ENCODE measurements at places on chromosomes 5 and 9.
A peak's percentile ranks its signal among the peaks of the same experiment; 100 is the strongest.

- DNase-seq: no peak
Measured at GRCh38 chr9:137784641-137785513, 92.7 kb upstream of the CACNA1B start.

DNA sequence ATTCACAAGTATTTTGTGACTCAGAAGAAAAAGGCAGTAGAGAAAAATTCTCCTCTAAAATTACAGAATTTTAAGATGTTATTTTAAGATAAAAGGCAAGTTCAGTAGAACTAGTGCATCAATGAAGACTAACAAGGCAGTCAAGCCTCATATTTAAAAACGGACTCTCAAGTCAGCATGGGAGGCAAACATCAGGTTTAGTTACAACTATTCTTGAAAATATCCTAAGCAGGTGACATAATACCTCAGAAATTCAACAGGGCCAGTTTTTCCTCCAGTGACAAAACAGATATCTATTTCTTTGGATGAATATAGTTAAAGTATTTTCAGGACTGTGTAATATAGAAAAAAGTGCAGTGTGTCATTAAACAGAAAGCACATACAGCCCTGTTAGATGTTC lies 194.0 kb upstream of the NMUR2 start:
- no peak for DNase-seq

DNA sequence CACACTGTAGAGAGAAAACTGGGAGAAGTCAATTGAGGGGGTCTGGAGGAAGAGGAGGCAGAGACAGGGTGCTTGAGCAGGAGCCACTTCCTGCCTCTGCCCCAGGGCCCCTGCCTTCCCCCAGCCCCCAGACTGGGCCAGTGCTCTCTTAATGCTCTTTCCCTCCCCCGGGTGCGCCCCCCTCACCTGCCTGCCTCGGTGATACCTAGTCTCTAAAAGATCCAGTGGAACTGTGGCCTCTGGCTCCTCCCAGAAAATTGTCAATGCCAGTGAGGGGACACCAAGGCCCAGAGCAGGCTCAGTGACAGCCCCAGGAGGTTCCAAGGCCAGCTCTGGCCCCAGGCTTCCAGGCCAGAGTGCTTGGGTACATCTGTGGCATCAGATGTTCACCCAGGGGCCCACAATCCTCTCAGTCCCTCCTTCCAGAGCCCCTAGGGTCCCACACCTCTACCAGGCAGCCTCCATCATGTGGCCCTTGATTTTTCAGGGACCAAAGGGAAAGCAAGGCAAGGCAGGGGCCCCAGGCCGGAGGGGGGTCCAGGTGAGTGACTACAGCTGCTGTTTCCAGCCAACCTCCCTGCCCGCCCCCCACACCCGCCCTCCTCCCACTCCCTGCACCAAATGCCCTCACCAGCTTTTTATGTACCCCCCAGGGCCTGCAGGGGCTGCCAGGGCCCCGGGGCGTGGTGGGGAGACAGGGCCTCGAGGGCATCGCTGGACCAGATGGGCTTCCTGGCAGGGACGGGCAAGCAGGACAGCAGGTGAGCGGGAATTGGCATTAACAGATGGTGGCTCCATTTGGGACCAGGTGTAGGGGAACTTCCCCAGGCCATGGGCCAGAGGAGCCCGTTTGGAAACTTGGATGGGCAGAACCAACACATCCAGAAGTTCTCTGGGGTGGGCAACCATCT lies 33.1 kb upstream of the ORM1 start:
- DNase-seq: no peak

GRCh38 chr9:135884328-135885035 lies 22.9 kb downstream of the CAMSAP1 start:
- DNase-seq: no peak

DNA sequence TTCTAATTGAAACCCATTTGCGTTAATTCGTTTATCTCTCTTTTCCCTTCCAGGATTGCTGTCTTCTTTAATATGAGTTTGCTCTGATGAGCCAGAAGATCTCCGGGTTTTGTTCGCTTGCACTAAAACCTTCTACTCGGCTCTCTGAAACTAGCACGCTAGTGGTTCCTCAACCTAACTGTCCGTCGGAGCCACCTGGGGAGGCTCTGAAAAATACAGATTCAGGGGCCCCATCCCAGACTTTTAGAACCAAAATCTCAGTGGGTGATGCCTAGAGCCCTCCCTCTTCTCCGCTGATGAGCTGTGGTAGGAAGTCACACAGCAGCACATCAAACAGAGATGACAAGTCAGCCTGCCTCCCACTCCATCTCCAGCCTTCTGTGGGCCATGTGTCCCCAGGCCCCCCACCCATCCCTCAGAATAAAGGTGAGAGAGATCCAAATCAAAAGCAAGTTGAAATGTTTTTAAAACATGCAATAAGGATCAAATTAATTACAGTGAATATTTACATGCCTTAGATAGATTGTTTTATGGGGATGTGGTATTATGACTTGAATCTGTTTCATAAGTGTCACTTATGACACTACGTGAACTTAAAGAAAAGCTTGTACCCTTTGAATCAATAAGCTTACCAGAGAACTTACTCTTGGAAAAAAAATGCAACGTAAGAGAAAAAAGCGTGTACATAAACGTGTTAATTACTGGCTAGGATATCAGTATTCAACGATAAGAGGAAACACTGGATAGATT lies 16.4 kb downstream of the FCN2 start:
- DNase-seq: no peak

DNA sequence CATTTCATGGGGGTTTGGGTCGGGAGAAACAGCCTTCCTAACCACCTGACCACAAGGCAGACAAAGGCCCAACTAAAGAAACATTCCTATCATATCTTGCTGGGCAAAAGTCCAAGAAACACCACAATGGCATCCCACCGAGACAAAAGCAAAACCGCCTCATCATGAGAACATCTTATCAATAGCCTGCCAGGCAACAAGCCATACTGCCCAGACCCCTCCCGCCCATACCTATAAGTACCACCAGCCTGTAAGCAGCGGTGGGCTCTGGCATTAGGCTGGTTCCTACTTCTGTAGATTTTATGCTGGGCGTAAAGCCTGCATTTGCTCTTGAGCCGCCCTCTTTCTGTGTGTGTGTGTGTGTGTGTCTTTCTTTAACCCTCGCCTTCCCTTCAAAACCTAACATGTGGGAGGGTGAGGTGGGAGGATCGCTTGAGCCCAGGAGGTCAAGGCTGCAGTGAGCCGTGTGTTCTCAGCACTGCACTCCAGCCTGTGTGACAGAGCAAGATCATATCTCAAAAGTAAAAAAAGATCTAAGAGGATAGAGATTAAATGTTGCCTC lies 56.9 kb downstream of the PDE6A start:
- DNase-seq: no peak

DNA sequence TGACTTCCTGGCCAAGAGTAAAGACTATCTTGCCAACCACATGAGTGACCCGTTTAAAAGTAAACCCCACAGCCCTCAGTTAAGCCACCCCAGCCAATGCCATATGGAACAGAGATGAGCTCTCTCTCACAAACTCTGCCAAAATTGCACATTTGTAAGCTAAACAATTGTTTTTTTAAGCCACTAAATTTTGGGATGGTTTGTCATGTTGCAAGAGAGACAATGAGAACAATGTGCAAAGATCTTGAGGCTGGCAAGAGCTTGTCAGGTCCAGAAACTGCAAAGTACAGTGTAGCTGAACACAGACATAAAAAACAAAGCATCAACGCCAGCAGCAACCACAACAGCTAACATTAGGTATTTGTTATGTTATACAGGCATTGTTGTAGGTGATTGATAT lies 27.8 kb downstream of the HOMER1 start:
- DNase-seq: no peak

DNA sequence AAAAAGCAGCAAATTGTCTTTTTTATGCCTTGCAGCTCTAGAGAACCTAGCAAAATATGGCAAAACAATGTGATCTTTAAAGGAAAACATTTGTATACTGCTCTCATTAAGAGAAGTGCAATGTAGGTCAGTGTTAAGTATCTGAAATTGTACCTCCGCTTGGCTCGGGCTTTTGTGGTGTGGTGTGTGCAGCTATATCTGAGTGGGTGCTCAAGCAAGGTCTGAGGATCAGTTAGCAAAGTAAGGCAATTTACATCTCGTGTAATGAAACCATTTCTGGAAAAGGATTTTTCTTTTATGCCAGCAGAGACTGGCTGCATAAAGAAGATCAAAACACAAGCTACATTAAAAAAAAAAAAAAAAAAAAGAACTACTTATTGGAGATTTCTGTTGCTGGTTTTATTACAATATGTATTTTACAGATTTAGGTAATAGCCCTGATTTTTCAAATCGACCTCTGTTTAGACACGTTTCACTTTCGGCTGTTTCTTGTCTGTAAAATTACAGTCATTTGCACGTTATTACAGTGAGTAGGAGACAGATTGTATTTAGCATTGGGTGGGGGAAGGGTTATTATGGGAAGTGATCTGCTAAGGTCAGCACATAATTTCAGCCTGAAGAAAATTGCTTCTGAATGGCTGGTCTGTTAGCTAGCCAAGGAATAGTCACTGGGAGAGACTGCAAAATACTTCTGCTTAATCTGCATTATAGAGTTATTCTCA lies 7.9 kb upstream of the ZNF608 start:
- DNase-seq: no peak

GRCh38 chr9:95627802-95628201 lies 111.0 kb upstream of the PTCH1 start:
- DNase-seq: no peak

- no peak for DNase-seq
Measured at GRCh38 chr9:112065806-112066606, 109.1 kb downstream of the SUSD1 start.

DNA sequence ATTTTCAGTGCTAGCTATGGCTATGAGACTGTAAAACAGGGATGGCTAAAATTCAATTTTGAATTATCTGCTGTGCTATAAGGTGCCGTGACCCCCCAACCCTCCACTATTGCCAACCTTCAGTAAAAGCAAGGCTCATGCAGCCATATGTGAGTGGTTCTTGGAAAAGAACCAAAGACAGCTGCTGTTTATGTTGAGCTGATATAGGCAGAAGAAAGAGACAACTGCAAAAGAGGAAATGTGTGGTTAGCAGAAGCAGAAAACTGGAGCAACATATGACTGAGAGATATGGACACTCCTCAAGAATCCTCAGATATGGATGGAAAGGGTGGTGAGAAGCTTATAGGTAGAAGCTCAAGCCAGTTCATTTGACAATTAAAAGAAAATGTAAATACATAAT lies 200.3 kb downstream of the TLE1 start:
- DNase-seq: no peak

- DNase-seq: peak; percentile 24
Measured at GRCh38 chr5:164013077-164013670, 507.8 kb downstream of the MAT2B start.

DNA sequence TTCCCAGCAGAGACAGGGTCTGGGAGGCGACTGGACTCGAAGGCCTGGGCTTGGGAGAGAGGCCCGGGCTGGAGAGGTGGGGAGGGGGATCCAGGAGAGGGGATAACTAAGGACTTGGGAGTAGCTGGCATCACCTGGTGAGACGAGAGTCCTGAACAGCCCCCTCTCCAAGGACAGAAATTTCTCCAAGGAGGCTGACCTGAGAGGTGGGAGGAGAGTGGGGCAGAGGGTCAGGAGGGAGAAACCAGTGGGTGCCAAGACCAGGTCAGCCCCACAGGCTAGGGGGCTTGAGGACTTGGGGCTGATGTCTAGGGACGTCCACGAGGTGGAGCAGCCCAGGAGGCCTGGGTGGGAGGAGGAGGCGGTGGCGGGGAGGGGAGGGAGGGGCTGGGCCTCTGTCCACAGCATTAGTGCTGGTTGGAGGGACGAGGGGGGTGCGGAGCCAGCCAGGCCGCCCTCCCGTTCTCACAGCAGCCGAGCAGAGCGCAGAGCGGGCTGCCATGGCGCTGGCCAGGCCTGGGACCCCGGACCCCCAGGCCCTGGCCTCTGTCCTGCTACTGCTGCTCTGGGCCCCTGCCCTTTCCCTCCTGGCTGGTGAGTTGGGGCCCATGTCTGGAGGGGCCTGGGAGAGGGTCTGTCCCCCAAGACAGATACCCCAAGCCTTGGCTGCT lies at the start of gene CRB2:
TSS of gene CRB2 (plus strand) at position 437 of the 671 bp plus-strand sequence. CDS start at position 501, 64 bp downstream.
- no peak for DNase-seq

GRCh38 chr5:82828211-82828610 lies 249.0 kb downstream of the TMEM167A start:
- DNase-seq: no peak

GRCh38 chr9:132042324-132042723 lies 37.3 kb downstream of the MED27 start:
- no peak for DNase-seq

DNA sequence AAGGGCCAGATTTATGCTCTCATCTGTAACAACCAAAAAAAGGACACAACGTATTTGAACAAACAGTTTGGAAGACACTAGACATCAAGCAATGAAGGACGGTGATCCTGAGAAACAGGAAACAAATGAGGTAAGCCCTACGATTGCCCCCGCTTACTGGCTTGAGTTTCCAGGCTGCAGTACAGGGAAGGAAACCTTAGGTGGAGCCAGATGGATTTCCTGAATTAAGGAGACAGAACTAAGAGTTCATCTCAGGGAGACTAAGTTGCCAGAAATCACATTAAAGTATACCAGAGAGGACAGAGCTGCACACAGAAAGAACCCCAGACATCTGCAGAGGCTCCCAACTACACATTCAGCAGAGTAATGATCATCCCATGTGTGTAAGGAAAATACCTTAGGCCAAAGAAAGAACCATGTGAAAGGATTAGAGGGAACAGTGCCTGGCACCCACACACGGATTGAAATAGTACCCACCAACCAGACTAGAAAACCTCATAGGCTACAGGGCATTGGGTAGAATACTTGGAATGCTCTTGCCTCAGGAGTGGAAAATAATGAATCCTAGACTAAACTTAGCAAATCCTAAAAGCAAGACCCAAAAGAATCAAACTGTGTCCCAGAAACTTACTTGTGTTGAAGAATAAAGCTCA lies 99.3 kb upstream of the NIPBL start:
- no peak for DNase-seq

Measured in GM10248 (cell line).